ENCODE measurements at places on chromosomes 7 and 10.

DNA sequence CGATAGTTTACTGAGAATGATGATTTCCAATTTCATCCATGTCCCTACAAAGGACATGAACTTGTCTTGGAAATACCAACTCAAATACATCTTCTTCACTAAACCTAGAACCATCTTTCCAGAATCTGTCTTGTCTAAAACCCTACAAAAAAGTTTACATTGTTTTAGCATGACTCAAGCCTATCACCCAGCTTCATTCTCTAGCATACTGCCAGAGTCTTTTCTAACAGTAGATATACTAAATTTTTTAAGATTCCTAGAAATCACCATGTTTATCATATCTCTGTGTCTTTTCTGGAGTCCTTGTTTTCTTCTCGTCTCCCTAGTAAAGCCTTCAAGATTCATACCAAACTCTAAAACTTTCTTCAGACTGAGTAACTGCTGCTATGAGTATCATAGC, 129.7 kb downstream of the SEMA3E start:
- DNase-seq, result no peak

GRCh38 chr7:95045236-95045923, 138.0 kb downstream of the PPP1R9A start:
- no peak for DNase-seq

DNA sequence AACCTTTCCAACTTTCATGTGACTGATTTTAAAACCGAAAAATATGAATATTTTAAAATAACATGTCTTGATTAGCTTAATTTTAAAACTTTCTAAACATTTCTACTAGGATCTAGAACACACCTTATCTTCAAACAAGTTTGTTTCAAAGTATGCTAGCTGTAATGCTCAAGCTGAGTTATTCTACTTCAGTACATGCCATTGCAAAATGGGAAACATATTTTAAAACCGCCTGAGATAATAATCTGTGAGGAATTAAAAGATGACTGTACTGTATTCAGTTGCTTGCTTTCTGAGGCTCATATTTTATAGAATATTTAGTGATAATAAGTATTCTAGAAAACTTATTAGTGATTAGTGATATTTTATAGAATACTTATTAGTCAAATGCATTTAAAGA, 99.6 kb downstream of the LMBR1 start:
- no peak for DNase-seq

DNA sequence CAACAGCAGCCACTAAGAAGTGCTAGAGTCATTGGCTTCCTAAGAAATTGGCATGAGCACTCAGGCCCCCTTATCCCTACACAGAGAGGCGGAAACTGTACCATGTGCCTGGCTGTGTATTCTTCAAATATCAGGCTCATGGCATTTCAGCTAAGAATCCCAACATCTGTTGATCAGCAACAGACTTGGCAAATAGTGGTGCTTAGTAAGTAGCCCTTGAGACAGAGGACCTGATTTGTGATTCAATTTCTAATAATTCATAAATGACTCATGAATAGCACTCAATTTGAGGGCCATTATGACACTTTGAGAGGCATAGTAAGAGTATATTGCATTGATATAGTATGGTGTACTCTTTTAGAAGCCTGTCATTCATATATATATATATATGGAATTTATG, 309.1 kb downstream of the LRMDA start:
- no peak for DNase-seq

GRCh38 chr10:95505641-95506040, 55.5 kb downstream of the SORBS1 start:
- no peak for DNase-seq

GRCh38 chr10:26112532-26112931, 104.0 kb upstream of the GAD2 start:
- no peak for DNase-seq

- DNase-seq, result no peak
These were observed 240.9 kb upstream of the KAT6B start for GRCh38 chr10:74585231-74586087.

- DNase-seq, result no peak
These were observed 118.7 kb upstream of the SEC61G start for GRCh38 chr7:54877683-54878082.

DNA sequence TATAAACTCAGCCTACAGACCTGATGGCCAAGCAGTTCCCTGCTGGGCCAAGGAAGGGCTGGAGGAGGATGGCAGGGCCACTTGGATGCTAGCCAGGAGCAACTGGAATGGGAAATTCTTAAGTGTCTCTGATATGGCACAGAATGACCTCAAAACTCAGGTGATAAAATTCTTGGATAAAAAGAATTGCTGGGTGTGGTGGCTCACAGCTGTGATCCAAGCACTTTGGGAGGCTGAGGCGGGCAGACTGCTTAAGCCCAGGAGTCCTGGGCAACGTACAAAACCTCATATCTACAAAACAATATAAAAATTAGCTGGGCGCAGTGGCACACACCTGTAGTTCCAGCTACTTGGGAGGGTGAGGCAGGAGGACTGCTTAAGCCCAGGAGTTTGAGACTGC, 14.0 kb upstream of the PKD1L1 start:
- DNase-seq, result no peak

DNA sequence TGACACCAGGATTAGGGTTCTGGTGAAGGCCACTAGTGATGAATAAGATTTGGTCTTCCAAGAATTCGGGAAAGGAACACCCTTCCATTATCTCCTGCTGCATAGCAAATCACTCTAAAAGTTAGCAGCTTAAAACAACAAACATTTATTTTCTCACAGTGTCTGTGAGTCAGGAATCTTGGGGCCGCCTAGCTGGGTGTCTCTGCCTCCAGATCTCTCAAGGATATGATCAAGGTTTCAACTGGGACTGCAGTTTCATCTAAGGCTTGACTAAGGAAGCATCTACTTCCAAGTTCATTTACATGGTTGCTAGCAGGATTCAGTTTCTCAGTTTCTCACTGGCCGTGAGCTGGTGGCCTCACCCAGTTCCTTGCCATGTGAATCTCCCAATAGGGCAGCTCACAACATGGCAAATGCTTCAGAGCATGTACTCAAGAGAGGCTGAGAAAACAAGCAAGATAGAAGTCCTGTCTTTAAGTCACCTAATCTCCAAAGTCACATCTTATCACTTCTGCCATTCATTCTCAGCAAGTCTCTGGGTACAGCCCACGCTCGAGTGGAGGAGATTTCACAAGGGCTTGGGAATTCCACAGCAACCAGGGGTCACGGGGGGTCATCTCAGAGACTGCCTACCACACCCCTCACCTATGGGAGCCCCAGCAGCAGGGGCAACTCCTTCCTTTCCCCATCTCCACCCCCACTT, 26.8 kb downstream of the TLX1 start:
- no peak for DNase-seq

DNA sequence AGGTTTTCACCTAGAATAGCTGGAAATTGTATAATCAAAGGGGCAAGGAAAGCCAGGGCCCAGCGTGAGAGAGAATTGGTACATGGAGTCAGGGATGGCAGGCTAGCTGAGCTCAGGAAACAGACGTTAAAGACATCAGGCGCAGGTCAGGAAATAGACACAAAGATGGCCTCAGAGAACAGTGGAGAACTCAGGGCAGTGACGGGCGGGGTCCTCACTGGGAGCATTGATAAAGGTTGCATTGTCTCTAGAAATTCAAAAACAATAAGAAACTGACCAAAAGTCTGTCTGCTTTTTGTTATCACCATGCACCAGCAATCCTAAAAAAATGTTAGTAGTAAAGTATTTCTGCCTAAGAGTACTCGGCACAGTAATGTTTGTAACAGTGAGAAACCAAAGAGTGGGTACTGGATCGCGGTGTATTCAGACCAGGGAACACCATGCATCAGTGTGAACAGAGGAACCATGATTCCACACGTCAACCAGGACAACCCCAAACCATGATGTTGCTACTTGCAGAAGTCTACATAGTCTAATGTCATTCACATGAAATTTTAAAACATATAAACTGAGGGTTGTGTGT, 81.9 kb upstream of the AUTS2 start:
- no peak for DNase-seq

- no peak for DNase-seq
These were observed 25.6 kb upstream of the GALNTL5 start for GRCh38 chr7:151930695-151931094.

DNA sequence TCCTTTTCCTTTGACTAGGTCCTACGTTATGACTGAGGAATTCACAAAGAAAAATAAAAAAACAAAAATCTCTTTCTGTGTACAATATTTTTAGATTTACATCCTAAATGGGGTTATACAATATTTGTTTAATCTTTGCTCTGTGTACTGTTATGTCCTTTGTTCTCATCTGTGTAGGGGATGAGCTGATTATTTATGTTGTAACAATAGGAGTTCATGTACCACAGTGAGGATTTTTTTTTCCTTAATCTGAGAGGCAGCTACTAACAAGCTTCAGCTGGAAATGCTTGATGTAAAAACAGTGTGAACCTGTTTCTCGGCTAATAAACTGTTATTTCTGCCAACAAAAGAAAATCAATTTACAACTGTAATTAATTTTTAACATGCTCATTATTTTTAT, 58.0 kb downstream of the ORC5 start:
- no peak for DNase-seq

GRCh38 chr10:87915406-87915805, 52.0 kb downstream of the PTEN start:
- DNase-seq, result no peak

GRCh38 chr10:101903827-101904550, 60.4 kb upstream of the KCNIP2 start:
- DNase-seq, result no peak

GRCh38 chr7:137967143-137968018, 34.5 kb downstream of the CREB3L2 start:
- no peak for DNase-seq

DNA sequence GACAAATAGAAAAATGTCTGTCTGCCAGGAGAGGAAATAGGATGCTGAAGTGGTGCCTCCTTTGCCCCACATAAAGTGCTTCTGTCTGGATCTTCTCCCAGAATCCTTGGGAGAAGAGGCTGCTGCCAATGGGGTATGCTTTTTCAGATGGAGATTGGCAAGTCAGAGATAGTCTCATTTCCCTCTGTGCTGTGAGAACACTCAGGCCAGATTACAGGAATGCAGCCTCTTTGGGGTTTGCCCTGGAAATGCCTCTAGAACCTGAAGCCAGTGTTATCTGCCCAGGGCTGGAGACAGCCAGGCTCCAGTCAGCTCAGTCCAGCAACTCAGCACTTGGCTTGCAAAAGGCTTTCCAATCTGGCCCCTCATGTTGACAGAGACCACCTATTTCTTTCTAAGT, 119.1 kb upstream of the PHYHIPL start:
- DNase-seq, result no peak

DNA sequence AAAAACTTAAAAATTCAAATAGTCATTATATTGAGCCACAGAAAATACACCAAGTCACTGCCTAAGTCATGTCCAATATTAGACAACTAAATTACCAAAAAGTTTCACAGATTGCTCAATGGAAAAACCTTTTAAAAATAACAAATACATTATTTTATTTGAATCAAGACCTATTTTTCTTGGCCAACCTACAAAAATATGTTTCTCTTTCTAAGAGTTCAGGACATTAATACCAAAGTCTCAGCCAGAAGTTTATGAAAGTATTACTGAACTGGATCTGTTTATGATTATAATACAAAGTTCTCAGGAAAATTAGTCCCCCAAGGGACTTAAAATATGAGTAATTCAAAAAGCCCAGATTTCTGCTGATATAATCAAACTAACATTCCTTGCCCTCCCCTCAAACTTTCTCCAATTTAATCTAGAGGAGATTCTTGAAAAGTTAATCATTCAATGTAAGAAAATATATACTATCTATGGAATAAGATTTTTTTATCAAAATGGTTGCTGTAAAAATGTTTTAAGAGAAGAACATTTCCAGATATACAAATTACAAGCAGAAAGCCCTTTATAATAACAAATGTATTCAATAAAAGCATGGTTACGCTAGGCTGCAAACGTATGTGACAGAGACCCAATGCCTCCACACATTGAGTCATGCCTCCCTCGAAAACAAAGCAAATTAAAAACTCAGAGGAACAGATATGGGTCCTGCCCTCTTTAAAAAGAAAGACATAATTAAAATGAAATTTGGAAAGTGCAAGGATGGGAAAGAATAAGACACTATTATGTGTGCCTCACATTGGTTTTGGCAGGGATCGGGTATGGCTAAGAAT, 381.6 kb downstream of the PARD3 start:
- no peak for DNase-seq

- DNase-seq, result no peak
These were observed 130.1 kb downstream of the CREB5 start for GRCh38 chr7:28542410-28542809.

GRCh38 chr7:83452256-83452655, 196.7 kb downstream of the SEMA3E start:
- no peak for DNase-seq

- no peak for DNase-seq
These were observed 590 bp downstream of the COL26A1 start for GRCh38 chr7:101363196-101363733.

DNA sequence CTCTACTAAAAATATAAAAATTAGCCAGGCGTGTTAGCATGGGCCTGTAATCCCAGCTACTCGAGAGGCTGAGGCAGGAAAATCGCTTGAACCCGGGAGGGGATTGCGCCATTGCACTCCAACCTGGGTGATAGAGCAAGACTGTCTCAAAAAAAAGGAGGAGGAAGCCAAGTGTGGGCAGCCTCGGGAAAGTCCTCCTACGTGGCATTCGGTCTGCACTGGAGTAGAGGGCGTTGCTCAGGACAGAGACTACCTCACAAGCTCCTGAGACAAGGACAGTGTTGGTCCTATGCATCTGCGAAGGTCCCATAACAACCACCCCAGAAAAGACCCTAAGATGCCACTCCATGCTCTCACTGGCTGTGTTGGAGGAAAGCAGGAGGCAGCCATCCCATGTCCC, 10.0 kb upstream of the SERPINE1 start:
- DNase-seq, result no peak

DNA sequence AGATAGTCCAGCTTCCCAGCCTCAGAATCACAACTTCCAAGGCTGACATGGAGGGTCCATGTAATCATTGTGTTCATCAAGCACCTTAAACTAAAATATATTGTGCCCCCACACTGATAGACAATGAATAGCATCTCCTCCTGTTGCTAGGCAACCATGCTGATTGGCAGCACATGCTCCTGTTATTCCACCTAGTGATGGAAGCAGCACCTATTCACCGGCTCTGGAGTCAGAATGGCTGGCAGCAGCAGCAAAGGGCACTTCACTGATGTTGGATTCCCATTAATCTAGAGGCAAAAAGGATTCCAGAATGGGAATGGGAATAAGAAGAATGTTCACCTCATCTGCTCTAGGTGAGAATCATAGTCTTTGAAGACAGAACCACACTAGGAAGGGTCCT, 55.0 kb downstream of the RELN start:
- DNase-seq, result no peak

DNA sequence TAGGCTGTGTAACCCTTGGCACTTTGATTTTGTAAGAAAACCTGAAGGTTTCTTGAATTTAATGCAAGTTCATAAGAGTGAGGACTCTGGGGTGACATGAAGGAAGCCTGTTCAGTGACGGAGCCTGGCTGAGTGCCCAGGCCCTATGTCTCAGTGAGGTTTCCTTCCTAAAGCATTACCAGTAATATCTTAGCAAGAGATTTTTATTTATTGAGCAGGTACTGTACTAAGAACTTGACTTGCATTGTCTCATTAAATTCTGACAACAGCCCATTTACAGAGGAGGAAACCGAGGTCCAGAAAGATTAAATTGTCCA, 197.2 kb downstream of the HECW1 start:
- no peak for DNase-seq
